HuH-7 (cell line): ENCODE measurements at places on chromosomes 4 and X.

GRCh38 chrX:50117476-50117875, 83.3 kb downstream of the AKAP4 start:
- DNase-seq = no peak

- no peak for DNase-seq
Measured at GRCh38 chrX:95885074-95885473, 799.6 kb upstream of the DIAPH2 start.

- DNase-seq = no peak
Measured at GRCh38 chr4:140315438-140315837, 58.0 kb upstream of the SCOC start.

GRCh38 chrX:118553042-118553710, 57.6 kb downstream of the DOCK11 start:
- DNase-seq = no peak

DNA sequence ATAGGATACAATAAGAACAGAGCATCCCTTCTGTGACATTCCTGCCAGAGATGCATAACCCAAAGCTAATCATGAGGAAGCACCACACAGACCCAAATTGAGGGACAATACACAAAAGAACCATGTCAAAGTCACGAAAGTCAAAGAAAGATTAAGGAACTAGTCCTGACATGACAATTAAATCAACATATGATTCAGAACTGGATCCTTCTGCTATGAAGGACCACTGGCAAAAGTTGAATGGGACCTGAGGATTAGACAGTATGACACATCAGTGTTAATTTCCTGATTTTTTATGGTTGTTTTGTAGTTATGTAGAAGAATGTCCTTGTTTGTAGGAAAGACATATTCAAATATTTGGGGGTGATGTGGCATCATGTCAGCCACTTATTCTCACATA, 13.9 kb downstream of the ACOT9 start:
- DNase-seq = no peak

GRCh38 chr4:110055158-110055768, 142.6 kb downstream of the EGF start:
- DNase-seq = no peak
